ENCODE measurements at places on chromosomes 4 and X.
A peak's percentile ranks its signal among the peaks of the same experiment; 100 is the strongest.

GRCh38 chrX:40415675-40416074, 165.1 kb upstream of the ATP6AP2 start:
- DNase-seq = no peak

DNA sequence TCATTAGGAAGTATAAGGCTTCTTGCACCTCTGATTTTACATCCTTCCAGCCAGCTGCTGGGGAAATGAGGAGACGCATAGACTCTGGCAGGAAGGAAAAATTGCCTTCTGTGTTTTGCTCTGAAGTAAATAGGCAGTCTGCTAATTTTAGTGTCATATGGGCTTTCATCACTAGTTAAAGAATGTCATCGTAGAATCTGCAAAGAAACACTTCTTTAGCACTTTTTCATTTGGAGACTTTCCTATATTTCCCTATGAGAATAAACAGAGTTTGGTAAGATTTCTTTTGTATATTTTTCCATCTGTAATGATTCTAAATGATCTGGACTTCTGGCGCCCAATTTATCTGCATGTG, 3.3 kb downstream of the ADGRL3 start:
- no peak for DNase-seq

GRCh38 chrX:100911731-100912130, 17.0 kb downstream of the XKRX start:
- DNase-seq = no peak

DNA sequence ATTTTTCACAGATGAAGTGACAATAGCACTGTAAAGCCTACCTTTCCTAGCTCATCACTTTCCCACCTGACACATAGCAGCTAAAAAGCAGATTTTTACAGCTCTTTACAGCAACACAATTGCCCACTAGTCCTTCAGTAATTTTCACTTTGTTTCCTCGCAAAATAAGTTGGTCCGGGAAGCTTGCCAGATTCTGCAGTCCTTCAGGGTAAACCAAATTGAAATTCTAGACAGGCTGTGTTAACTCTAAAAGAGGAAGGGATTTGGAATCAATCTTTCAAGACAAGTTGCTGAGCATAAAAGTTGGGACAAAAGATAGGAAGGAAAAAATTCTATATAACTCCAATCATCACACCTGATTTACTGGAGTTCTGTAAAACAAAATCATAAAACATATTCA, 8.7 kb downstream of the C1QTNF7 start:
- DNase-seq = no peak

DNA sequence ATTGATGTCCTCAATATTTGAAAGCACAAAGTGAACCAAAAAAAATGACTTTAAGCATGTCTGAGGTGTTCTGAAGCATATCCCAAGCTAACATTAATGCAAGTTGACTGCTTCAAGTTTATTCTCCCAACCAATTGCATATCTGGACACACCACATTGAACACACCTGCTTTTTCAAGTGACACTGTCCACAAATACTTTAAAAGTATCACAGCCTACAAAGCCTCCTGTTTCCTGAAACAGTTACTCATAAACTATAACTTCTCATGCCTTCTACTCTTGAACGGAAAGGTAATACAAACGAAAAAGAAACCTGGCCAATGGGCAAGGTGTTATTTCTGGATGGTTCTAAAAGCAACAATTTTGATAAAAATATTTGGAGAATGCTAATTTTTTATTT, 1.1 kb downstream of the CDKL2 start:
- no peak for DNase-seq

DNA sequence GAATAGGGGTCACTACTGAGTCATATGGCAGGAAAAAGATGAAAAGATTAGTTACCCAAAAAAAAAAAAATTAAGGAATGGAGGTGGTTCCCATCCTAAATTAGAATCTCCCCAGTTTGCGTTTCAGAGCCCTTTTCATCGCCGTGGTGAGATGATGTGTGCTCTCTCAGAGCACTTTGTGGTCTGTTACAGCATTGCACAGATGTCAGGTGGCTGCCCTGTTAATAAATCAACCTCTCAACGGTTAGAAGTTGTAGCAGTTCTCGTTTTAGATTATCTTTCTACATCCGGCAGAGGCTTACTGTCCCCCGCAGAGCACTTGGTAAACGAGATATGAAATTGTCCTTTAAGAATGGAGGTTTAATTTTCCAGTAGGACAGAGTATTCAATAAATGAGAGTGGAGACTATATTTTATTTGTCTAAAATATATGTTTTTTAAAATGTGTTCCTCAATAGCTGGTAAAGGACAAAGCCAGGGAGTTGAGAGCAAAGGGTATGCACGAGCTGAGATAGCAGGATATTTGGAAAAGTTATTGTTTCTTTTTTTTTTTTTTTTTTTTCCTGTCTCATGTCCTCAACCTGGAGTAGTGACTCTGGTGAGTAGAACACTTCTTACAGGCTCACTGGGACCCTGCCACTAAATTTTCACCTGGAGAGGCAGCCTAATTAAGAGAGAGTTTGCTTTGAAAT, 26.9 kb downstream of the AFF1 start:
- no peak for DNase-seq

DNA sequence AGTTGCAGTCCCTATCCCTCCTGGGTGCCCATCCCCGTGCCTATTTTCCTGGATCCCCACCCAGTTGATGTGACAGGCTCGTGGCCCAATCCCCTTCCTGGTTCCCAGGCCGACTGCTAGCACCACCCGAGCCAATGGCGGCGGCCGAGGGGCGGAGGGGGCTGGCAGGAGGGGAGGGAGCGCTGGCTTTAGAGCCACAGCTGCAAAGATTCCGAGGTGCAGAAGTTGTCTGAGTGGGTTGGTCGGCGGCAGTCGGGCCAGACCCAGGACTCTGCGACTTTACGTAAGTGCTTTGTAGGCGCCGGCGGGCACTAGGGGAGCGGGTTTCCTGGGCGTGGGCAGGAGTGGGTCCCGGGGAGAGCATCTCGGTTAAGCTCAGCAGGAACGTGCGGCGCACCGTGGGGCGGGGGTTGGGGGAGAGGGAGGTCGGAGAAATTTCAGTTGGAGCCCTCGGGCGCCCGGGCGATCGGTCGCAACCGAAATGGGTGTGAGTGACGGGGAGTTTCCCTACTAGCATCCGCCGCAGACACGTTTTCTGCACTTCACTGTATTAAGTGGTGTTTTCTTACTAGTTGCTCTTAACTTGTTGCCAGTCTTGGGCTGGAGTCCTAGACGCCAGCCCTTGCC, at the start of gene PLS3:
TSS of gene PLS3 (plus strand) at position 197 of the 627 bp plus-strand sequence. CDS start 49,077 bp downstream, outside the sequence.
- peak; percentile 89 for DNase-seq

DNA sequence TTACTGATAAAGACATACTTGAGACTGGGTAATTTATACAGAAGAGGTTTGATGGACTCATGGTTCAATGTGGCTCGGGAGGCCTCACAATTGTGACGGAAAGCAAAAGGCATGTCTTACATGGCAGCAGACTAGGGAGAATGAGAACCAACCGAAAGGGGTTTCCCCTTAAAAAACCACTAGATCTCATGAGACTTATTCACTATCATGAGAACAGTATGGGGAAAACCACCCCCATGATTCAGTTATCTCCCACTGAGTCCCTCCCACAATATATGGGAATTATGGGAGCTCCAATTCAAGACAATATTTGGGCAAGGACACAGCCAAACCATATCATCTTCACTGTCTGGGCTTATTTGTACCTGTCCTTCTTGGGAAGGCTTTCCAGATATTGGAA, 22.8 kb upstream of the MUC7 start:
- no peak for DNase-seq

DNA sequence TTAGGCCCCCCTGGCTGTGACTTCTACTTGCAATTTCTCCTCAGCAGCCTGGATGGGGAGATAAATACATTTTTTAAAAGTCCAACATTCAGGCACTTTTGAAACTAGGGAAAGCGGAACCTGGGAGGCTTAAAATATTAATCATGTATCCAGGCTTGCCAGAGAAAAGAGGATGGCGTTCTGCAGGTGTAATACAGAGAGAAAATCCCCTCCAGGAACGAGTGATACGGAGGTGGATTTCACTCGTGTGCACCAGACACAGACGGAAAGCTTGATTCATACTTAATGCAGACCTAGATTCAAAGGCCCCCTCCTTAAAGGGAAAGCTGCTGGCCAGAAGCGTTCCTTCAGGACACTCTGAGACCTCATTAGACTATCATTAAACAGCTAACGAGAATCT, 354.0 kb upstream of the BOD1L1 start:
- DNase-seq = no peak

GRCh38 chrX:48999030-48999429, 3.0 kb downstream of the GRIPAP1 start:
- DNase-seq = no peak

DNA sequence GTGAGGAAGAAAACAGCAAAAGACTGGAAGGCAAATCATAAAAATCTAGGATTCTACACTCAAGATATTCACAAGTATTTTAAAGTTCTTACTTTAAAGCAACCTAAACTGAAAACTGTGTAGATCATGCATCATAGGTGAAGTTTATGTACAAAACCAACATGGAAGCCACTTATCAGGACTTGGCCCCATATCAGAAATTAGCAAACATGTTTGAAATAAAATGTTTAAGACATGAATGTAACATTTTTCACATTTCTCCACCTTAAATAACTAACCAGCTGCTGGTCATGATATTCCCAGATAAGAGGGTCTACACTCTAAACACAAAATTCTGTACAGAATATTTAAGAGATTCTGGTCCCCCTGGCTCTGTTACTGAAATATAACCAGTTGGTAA, 38.5 kb downstream of the APBB2 start:
- DNase-seq = no peak

DNA sequence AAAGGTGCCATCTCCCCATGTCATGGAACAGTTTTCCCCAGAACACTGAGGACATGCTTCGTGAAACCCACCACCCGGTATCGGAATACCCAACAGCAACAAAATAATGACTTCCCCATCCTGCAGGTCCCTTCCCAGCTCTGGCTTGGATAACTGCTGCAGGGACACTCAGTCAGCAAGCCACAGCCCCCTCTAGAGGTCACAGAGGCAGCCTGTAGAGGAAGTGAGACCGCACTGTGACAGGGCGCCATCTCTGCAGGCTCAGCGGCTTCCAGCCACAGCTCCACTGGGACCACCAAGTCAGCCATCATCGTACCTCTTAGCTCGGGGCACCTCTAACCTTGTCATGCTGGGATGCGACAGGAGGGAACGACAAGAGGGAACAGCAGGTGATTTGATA, 315.9 kb downstream of the LDB2 start:
- no peak for DNase-seq

- DNase-seq = peak; percentile 20
These were observed 554 bp downstream of the DCTD start for GRCh38 chr4:182916483-182917181.

DNA sequence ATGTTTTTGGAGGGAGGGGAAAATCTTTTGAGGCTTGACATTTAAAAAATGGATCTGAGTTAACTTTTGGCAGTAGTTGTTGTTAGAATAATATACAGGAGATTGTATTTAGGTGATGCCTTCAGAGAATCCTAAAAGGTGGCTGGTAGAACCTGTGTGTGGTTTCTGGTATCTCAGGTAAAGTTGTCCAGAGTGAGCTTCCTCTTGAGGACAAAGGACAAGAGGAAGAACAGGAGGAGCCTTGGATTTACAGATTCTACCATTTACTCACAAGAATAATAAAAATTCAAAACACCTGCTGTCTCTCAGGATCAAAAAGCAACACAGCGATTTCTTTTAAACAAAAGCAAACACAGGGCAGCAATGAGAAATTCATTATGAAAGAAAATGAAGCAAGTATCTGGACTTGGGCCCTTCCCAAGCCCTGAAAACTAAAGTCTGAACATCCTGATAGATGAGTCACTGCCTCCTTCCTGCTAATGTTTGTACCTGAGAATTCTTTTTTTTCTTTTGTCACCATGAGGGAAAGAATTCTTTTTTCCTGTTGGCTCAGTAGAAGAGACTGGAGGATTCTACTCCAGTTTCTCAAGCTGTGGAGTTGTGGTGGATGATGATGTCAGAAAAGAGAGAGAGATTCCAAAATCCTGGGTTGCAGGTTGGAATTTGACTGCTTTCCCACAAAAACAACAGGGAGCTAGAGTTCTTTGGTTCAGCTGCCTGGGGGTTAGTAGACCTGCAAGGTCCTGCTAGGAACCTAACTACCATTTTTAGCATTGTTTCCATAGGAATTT, 31.5 kb upstream of the RAPGEF2 start:
- DNase-seq = peak; percentile 39

DNA sequence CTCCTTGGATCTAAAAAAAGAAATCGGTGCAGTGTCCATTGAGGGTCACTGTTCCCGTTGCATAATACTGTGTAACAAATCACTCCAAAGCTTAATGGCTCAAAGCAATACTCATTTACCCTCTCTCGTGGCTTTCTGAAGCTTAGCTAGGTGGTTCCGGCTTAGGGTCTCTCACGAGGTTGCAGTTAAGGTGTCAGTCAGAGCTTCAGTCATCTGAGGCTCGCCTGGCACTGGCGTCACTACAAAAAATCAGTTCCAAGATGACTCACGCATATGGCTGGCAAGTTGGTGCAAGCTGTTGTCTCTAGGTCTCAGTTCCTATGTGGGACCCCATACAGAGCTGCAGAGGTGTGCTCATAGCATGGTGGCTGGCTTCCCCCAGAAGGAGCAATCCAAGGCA, 91.0 kb downstream of the BEND2 start:
- DNase-seq = no peak

DNA sequence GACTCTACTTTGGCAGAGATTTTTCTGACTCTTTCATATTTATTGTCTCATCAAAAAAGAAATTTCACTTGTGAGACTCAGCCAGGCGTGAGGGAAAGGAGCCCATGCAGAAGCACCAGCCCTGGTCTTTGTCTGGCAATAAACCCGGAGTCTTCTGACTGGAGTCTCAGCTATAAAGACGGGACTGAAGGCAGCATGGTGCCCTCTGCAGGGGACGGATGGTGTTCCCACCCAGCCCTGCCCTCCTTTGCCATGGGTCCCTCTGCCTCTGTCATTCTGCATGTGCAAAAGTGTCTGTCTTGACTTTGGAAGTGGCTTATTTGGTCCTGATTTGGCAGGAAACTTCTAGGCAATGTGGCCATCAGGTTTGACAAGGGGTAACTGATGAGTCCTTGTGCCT, 14.2 kb downstream of the ZNF185 start:
- DNase-seq = no peak

- no peak for DNase-seq
These were observed 32.4 kb downstream of the KLHL8 start for GRCh38 chr4:87188048-87188447.

Measured in A549 (cell line).